Fibroblast of upper back skin (primary cell): ENCODE measurements at places on chromosomes 1 and 21.

DNA sequence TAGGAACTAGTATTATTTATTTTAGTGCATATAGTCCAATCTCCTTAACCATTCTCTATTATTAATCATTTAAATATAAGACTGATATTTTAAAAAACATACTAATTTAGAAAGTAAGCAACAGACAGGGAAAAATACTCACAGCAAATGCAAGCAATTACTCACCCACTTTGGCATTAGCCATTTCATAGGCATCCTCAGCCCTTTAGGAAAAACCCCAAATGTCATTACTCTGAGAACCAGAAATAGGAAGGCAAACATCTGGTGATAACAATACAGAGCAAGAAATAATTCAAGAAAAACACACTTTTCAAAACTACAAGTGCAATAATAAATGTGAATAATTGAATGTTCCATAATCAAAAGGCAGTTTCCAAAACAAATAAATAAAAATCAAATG lies 545.1 kb downstream of the PLPP3 start:
- DNase-seq, result peak; percentile 72

GRCh38 chr1:53462193-53462592 lies 3.0 kb downstream of the DMRTB1 start:
- DNase-seq, result no peak

GRCh38 chr1:175678471-175678870 lies 64.9 kb downstream of the TNR start:
- DNase-seq, result no peak

DNA sequence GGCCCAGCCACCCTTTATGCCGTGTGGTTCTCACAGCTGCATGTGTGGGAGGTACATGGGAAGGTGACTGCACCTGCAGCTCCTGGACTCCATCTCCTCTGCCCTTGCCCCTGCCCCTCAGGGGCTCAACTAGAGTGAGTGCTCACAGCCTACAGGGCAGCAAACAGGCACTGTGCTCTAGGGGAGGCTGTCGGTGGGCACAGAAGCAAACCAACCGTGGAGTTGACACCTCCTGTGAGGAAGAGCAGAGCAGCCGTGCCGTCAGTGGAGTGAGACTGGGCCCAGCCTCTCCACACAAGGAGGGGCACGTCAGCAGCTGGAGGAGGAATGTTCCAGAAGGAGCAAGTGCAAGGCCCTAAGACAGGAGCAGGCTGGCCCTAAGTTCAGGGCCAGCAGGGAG lies 32.7 kb downstream of the BMP8A start:
- no peak for DNase-seq

DNA sequence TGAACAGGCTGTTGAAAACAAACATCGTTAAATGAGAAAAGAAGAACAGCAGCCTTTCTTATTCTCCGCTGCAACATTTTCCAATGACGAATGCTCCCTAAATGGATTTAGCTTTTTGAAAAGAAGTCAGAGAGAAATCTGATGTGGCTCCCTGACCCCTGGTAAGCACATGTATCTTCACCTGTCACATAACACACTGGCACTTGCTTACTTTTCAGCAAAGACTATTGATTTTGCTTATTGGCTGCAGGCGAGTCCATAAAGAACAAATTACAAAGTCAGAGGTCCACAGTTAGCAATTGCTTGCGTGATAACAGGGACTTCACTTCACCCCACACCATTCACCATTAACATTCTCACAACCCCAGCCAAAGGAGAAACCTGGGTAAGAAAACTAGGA lies 362.8 kb downstream of the GPATCH2 start:
- no peak for DNase-seq

DNA sequence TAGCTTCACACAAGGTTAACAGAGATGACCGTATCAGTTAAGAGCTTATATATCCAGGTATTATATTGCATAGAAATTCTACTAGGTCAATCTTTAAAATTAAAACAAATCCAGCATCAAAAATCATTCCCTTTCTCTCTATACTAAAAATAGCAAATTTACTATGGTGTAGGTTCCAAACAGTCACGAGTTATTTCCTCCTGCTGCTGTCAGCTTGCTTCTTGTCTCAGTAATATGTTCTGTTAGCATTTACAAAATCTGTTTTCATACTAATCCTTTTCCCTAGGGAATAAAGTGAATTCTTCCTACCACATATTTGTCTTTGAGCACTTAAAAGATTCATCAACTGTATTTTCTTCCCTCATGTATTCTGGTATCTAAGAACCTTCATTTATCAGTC lies 2.5 kb downstream of the WDR26 start:
- DNase-seq, result peak; percentile 34

DNA sequence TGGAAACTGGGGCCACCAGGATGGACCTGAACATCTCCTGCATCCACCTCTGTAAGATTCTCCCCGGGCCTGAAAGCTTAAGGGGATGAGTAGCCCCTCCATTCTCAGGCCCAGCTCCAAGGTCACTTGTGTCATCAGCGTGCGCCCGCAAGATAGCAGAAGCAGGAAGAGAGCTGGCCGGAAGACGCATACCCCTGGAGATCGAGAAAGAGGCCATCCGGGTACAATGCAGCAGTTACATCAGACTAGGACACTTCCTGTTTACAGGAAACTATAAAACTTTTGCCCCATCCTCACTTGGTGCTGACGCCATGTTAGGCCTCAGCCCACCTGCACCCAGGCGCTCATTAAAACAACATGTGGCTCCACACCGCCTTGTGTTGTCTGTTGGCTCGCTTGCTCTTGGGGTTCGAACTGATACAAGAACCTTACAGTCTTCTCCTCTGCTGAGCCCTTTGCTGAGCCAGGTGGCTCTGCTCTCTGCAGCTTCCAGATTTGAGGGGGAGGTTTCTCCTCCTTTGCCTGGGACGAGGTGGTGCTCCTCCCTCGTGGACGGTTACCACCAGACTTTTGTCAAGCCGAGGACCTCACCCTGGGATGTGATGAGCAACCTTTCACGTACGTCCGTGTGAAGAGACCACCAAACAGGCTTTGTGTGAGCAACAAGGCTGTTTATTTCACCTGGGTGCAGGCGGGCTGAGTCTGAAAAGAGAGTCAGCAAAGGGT lies 277.5 kb upstream of the C1orf174 start:
- DNase-seq, result no peak
